ENCODE measurements at places on chromosomes 7 and 10.

GRCh38 chr7:92330835-92331438, 85.2 kb downstream of the ANKIB1 start:
- no peak for DNase-seq

DNA sequence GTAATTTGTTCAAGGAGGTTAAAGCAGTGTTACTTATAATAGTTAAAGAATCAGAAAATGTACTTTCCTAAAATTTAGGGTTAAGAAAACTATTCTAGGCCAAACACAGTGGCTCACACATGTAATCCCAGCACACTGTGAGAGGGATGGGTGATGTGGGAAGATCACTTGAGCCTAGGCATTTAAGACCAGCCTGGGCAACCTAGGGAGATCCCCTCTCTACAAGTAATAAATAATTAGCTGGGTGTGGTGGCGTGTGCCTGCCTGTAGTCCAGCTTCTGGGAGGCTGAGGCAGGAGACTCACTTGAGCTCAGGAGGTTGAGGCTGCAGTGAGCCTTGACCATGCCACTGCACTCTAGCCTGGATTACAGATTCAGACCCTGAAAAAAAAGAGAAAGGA, 3.6 kb upstream of the STEAP2 start:
- DNase-seq, result no peak

DNA sequence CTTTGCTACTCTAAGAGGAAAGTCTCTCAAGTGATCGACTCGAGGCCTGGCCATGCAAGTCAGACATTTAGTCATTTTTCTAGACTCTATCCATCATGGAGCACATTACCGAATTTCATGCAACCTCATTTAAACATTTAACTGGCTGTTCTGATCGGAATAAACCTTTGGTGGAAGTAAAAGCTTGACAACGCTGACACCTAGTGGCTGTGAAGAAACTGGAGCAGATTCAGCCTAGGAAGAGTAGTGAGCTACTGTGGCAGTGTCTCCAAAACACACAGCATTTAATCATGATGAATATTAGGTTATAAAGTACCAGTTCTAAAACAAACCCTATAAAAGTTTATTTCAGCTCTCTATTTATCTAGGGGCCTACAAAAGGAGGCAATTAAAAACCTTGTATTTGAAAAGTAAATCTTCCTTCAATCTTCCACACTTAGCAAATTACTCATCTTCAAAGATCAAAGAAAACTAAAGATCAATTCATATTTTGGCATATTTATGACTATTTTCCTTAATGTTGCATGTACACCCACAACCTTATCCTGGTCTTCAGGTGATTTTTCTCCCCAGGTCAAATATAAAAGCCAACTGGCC, 175.0 kb downstream of the CTNNA3 start:
- DNase-seq, result no peak

- DNase-seq, result no peak
Measured at GRCh38 chr7:88759230-88760135, at the start of gene ZNF804B. Gene ZNF804B, plus strand, starts transcription at chr7:88759700. Its CDS starts 277 bp downstream, at chr7:88759977.

DNA sequence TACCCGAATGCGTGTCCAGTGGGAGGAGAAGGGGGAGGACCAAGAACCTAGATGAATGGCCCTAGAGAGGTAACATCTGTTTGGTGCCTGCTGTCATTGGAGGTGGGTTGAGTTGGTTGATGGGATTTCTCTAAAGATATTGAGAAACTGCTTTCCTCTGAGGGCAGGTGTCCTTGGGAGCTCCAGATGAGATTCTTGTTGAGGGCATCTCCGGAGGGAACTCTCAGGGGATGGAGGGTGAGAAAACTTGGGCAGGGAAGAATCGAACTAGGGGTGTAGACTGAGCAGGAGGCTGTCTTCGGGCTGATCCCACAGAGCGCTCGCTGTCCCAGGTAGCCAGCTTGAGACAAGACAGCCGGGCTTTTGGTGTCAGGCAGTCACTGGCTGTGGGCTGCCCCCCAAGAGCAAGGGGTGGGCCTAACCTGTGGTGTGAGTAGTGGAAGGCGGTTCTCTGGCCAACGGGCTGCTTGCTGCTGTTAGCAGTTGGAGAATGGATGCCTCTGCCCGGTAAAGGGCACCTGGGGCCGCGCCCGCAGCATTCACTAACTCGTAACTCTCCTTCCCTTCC, 3.7 kb downstream of the IRF5 start:
- no peak for DNase-seq

DNA sequence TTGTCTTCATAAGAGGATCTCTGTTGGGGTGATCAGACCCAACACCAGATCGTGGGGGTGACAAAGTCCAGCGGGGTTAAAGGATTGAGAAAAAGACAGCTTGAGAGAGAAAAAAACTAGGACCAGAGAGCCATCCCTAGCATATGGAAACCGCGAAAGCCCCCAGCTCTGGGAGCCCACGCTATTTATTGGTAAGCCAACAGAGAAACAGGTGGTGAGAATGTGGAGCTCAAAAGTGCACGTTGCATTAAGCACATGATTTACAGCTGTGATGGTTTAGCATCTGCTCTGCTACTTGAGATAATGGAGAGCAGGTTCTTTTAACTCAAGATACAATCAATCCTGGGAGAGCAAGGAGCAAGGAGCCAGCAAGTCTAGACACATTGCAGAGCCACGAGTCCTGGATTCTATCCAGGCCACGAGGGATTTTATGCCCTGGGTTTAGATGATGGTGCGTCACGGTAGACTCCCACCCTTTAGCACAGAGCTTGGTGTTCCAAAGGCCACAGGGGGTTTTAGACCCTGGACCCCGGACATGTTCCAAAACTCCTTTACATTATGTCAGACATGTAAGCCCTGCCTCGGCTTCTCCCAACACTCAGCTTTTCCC, 755.2 kb upstream of the SORCS1 start:
- no peak for DNase-seq

GRCh38 chr7:115474137-115474536, 552.2 kb downstream of the MDFIC start:
- no peak for DNase-seq

DNA sequence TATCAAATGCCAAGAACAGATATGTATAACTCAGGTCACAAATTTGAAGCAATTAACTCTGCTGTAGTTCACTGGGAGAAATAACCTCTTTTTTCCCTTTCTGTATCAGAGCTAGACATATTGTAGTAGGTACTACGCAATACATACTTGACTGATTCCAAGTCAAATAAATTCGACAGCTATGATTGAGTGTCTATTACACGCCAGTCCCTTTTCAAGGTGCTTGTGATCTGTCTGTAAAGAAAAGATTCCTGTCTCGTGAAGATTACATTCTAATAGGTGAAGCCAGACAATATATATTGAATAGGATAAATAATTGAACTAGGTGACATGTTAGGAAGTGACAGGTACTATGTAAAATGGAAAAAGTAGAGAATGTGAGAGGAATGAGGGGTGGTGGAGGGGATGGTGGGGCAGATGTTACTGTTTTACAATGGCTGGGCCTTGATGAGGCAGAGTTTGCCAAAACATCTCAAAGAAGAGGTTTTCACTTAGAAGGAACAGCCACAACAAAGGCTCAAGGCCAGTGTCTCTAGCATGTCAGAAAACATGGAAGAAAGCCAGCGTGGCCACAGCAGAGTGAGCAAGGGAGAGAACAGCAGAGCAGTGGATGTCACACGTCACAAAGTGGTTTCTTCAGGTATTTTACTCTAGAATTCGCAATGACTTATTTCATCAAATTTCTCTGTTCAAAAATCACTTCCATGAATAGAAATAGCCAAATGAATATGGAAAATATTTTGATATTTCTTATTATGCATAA, 282.6 kb upstream of the CACNA2D1 start:
- DNase-seq, result no peak

GRCh38 chr10:2885288-2886278, 181.8 kb upstream of the PFKP start:
- DNase-seq, result no peak

DNA sequence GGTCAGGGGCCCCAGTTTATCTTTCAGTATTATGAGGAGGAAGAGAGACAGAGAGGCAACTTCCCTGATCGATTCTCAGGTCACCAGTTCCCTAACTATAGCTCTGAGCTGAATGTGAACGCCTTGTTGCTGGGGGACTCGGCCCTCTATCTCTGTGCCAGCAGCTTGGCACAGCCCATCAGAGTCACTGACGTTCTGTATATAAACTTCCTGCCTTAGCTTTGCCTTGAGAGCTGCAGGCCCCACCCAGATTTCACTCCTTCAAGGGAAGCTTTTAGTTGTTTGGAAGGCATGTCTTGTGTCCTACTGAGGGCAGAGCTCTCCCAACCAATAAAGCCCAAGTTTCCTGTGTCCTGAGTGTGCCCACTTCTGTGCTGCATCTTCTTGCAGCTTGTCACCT, 242.5 kb upstream of the PRSS58 start:
- no peak for DNase-seq

GRCh38 chr10:4022473-4022872, 237.5 kb upstream of the KLF6 start:
- no peak for DNase-seq

GRCh38 chr10:7383442-7383841, 27.4 kb downstream of the SFMBT2 start:
- no peak for DNase-seq

GRCh38 chr10:101859530-101859929, 15.9 kb upstream of the KCNIP2 start:
- no peak for DNase-seq

GRCh38 chr10:123408660-123409059, 254.5 kb downstream of the BUB3 start:
- DNase-seq, result no peak

GRCh38 chr7:38178695-38179344, 775 bp downstream of the STARD3NL start:
- no peak for DNase-seq

DNA sequence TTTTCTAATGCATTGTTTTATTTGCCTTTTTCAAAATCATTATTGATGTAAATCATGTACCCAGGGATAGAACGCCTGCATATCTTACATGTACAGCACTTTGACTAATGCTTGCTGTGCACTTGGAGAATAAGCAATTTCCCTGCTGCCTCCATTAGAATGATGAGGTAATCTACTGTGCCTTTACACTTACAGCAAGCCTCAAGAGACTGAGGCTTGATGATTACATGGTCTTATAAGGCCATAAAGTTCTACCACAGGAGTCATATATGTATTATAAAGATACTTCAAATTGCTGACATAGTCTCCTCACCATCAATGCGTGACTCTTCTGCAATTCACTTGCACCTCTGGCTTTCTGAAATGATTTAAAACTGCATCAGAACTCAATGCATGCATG, 328.6 kb upstream of the HGF start:
- DNase-seq, result no peak

DNA sequence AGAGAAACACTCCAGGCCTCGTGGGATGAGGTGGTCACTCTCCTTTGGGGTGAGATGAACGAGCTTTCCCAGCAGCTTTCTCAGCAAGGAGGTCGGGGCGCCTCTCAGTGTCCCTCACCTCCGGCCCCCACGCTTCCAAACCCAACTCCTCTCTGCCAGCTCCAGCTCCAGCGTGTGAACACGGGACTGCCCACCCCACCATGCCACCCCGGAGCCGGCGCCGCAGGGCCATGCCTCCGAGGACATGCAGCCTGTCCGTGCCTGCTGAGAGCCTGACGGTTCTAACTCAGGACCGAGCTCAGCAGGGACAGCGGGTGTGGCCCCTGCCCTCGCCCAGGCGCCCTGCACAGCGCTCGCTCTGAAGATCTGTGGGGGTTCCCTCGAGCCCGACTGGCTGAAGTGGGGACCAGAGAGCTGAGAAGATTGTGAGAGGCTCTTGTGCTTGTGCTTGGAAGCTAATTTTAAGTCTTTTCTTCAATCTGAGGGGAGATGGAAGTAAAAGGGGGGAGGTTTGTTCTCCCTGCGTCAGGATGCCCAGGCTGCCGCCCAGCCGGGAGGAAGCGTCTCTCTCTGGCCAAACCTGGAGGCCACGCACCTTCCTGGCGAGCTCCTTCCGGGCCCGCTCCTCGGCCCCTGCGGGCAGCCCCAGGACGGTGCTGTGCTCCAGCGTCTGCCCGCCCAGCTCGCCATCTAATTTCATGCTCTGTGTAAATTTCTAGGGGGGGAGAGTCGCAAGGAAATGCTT, 5.1 kb upstream of the ADAM8 start:
- DNase-seq, result no peak

DNA sequence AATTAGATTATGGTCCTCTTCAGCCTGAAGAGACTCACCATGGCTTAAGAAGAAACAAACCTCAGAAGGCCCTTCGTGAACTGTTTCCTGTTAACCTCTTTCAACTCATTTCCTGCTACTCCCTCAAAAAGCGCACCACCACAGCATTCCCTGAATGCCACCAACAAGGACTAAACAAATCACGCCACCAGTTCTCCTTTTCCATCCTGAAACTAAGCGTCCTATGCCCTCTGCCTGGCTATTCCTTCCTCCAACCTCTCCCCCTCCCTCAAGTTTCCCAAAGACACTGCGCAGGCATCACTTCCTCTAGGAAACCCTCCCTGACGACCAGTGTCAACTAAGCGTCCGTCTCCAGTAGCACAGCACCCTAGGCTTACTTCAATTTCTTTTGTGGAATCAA, 12.0 kb downstream of the YWHAG start:
- no peak for DNase-seq

- no peak for DNase-seq
Measured at GRCh38 chr10:1190052-1190395, 133.8 kb downstream of the WDR37 start.

GRCh38 chr10:71089162-71089561, 123.2 kb upstream of the UNC5B start:
- no peak for DNase-seq

DNA sequence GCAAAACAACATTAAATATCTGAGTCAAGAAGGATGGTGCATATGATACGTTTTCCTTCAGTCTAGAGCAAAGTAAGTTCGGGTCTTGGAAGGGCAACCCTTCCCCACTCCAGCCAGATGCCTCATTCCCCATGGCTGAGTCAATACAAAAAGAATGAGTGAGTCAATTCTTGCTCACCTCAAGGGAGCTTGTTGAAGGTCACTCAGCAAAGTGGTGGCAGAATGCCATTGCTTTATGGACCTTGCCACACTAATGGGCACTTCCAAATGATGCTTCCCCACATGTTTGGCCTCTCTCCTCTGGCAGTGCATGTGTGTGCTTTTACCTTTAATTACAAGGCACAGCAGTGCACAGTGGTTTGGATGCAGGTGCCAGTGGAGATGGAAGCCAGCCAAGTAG, 296.5 kb downstream of the SORCS3 start:
- DNase-seq, result no peak

- no peak for DNase-seq
Measured at GRCh38 chr7:27303026-27303425, 60.4 kb downstream of the EVX1 start.

DNA sequence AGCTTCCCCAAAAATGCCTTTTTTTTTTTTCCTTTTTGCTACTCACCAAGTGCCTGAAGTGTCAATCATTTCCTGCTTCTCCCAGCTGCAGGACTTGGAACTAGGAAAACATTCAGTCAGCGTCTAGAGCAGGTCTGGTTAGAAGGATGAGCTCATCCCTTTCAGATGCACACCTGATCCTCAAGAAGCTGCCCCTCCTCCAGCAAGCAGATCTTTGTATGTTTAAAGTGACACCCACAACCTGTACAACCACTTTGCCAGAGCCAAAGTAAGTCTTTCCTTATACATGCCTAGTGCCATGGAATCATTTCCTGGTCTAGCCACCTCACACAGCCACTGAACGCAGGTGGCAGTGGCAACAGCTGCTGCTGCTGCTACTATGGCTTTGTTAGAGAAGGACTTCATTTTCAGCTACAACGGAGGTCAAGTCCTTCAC, 10.4 kb upstream of the USP54 start:
- DNase-seq, result no peak
